NCI-H1417 (cell line): ENCODE measurements at places on chromosomes 2 and 18.

DNA sequence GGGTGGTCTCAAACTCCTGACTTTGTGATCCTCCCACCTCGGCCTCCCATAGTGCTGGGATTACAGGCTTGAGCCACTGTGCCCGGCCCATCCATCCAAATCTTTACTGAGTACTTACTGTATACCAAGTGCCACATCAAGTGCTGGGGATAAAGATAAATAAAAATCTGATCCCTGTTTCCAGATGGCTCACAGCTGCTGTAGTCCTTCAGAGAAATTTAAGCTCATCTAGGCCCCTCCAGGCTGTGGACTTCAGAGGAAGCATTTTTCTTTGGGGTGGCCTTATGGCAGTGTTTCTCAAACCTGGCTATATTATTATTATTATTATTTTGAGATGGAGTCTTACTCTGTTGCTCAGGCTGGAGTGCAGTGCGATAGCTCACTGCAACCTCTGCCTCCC is 33.7 kb upstream of the GTF2A1L start:
- no peak for DNase-seq

DNA sequence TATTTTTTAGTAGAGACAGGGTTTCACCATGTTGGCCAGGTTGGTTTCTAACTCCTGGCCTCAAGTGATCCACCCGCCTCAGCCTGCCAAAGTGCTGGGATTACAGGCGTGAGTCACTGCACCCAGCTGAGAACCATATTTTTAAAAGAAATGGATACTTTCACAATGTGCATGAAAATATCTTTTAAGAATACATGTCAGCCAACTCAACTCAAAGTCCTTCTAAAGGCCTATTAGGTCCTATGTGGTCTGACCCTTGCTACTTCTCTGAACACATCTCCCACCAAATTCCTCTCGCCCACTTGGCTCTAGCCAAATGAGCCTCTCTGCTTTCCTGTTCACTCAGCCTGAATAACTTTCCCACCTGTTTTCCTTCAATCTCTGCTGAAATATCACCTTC is 119.6 kb downstream of the MTX2 start:
- no peak for DNase-seq

DNA sequence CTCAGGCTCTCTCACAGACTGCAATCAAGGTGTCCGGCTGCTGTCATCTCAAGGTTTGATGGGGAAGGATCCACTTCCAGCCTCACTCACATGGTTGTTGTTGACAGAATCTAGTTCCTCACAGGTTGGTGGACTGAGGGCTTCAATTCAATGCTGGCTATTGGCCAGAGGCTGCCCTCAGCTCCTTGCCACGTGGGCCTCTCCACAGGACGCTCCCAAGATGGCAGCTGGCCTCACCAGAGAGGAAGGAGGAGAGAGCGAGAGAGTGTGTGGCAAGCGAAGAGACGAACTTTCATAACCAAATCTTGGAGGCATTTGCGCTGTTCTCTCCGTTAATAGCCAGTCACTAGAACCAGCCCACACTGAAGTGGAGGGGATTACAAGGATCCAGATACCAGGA is 13.5 kb upstream of the DNMT3A start:
- no peak for DNase-seq

- no peak for DNase-seq
Measured at GRCh38 chr2:210474776-210475175, 1.8 kb downstream of the LANCL1 start.

DNA sequence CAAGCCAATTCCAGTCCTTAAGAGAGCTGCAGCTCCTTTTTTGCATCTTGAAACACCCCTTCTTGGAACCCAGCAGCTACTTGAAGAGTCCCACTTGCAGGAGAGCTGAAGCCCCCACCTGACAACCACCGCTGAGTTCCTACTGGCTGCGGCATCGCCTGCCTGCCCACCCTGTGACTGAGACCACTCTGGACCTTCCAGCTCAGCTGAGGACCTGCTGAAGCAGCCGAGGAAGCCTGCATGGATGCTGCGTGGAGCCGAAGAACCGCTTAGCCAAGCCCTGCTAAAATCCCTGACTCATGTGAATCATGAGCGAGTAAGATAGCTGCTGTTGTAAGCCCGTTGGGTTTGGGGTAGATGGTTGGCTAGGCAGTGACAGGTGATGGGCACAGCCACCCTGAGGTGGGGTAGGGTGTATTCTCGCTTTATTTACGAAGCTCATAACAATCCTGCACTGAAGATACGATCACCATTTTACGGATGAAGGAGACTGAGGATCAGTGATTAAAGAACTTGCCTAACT is 78.4 kb downstream of the INHBB start:
- DNase-seq: no peak

- no peak for DNase-seq
Measured at GRCh38 chr2:75870651-75871137, 160.0 kb upstream of the GCFC2 start.

DNA sequence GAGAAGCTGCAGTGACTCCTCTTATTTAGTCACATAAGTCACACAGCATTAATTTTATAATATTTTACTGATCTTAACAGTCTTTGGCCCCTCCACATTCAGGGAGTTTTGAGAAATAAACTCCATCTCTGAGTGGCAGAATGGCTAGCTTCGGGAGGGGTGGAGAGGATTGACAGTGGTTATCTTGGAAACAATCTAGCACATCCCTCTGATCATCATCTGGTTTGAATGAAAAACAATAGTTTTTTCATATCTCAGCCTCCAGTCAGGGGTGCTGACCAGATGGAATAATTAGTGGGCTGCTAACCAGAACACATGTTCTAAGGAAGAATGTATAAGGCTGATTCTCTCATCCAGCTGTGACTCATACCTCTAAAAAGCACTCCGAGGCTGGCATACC is 477.5 kb downstream of the DPP10 start:
- DNase-seq: no peak

DNA sequence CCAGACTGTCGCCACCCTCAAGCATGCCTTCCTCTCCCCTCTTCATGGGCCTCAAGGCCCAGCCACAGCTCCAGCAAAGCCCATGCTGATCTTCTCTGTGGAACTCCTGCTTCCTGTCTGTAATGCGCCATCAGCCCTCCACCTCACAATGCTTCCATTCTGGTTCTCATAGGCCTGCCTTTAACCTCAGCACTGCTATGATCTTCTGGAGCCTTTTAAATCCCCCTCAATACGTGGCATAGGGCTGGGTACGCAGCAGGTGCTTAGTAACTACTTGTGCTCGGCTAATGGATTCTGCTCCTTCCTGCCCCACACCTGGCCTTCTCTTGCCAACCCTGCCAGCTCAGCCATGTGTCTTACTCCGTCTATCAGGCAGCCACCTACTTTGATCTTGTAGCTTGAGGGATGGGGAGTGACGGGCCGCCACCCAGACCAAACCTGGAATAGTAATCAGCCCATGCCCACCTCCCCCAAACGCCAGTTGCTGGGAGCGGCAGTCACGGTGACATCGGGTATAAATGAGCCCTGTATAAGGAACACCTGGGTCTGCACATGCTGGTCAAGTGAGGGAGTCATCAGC is 106.7 kb upstream of the MCFD2 start:
- DNase-seq: no peak

DNA sequence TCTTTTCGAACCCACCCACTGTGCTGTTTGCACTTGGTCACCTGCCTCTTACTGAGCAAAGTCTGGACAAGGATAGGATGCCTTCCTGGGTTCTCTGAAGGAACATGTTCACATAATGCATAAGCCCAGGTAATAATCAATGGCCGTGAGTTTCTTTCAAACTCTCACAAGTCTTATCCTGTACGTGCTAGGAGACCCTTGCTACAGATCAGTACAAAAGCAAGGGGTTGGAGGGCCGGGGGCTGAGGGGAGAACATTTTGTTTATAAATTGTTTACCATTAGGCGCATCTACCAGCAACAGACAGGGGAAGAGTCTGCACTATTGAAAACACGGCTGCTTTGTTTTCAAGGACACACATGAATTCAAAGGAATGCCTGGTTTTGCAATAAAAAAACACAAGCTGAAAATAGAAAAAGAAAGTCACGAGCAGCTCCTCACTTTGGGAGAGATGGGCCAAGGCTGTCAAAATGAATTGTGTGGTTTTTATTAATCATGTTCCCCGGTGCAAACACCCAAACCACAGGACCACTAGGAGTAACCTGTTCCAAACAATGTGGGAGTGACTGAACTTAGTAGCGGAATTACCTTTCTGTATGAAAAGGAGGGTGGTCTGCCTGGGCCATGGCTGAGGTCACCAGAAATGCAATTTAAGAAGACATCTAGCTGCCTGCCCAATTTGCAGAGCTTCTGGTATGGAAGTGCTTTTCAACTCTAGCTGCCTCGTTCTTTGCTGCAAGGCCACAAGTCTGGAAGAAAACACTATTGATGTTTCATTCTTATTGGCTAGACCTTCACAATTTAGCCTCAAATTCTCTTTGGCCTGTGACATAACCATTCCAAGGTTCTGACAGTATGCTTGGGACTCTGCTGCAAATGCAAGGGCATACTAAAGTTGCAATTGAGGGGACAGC is 73.5 kb downstream of the CCBE1 start:
- peak; percentile 49 for DNase-seq

GRCh38 chr2:133063775-133064174 is 393.8 kb upstream of the LYPD1 start:
- no peak for DNase-seq

GRCh38 chr2:18106841-18107240 is 228.4 kb downstream of the KCNS3 start:
- no peak for DNase-seq

DNA sequence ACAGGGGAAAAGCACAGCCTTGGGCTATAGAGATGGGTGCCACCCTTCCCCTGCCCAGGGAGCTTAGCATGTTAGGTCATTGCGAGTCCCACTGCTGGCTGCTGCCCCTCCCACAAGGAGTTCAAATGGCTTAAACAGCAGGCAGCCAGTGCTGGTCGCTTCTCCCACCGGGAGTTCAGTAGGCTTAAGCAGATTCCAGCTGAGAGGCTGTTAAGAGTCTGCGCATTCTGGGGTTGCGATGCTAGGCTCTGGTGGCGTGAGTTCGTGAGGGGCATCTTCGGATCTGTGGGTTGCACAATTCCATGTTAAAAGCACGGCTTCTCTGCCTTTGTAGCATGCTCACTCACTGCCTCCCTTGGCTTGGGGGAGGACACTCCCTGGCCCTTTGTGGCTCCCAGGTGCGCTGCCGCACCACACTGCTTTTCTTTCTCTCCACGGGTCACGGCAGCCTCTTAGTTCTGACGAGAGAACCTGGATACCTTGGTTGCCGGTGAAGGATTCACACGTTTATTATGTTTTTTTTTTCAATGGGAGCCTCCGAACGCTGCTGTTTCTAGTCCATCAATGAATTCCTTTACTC is 93.2 kb downstream of the UNC80 start:
- DNase-seq: no peak

- DNase-seq: no peak
Measured at GRCh38 chr2:59882279-59882678, 671.2 kb downstream of the BCL11A start.

DNA sequence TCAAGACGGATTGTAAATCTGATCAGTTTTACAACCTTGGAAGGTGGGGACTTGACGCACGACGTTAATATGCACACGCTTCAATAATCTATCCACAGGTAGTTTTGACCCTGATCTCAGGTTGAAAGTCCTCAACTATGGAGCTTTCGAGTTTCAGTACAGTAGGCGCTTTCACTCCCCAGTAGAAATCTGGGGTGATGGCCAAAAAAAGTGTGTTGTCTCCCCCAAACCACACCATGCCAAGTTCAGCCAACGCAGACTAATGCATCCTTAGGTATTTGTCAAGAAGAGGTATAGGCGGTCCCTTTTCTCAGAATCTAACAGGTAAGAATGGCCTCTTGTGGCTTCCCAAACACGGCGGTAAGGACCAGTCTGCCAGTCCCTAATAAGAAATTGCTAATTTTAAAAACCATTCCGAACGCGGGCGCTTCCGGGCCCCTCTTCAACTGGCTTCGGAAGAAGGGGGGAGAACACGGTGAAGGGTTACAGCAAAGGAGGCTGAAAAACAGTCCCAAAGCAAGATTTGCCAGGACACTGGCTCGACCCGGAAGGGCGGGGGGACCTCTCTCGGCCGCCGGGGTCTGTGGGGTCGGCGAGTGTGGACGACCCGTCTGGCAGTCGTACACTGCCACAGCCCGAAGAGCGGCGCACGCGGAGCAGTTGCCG is 659 bp downstream of the FAM210A start:
- DNase-seq: peak; percentile 60
